ENCODE measurements at places on chromosomes 7 and 10.

- no peak for DNase-seq
These were observed 63.2 kb upstream of the BMPER start for GRCh38 chr7:33842150-33842549.

DNA sequence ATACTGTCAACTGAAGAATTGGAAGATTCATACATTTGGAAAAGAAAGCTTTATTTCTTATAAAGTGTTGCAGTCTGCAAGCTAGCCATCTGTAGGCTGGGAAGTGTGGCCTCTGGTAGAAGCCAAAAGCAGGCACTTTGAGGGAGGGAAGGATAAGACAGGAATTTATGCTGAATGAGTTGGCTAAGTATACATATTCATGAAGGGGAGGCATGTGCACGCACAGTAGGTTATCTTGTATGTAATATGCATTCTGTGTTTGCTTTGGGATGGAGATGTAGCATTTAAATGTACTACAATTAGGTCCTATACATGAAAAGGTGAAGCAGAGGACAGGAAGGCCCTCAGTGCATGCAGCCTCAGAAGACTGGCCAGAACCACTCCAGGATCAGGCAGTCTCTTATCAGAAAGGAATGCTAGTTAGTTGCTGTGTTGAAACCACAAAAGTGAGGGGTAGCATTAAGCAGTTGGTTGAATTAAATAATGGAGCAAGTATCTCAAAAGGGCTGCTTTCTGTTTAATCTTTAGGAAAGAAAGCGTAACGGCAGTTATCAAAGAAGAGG lies 40.9 kb downstream of the MYO3A start:
- DNase-seq: no peak

DNA sequence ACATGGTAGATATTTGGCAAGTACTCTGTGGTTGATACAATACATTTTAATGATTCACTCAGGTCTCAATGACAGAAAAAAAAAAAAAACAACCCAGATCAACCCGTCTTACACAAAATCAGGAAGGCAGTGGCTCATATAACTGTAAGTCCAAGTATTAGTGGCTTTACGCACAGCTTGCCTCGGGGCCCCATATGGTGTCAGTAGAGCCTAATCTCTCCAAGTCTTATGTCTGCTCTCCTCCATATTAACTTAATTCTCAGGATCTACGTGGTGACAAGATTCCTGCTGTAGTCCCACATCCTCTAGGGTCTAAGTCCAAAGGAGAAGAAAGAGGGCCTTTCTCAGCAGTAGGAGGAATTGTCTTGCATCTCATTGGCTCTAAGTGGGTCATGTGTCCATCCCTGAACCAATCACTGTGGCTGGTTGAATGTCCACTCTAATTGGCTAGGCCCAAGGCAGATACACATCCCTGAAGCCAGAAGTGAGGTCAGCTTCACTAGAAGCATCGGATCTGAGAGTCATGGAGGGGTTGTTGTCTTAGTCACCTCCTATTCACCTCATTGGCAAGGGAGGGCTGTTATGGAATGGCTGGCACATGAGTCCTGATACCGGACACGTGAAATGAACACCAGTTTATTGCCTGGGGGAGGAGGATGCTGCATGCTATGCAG lies 20.5 kb upstream of the PLPP4 start:
- no peak for DNase-seq

GRCh38 chr7:119974972-119975371 lies 298.0 kb upstream of the KCND2 start:
- DNase-seq: no peak

DNA sequence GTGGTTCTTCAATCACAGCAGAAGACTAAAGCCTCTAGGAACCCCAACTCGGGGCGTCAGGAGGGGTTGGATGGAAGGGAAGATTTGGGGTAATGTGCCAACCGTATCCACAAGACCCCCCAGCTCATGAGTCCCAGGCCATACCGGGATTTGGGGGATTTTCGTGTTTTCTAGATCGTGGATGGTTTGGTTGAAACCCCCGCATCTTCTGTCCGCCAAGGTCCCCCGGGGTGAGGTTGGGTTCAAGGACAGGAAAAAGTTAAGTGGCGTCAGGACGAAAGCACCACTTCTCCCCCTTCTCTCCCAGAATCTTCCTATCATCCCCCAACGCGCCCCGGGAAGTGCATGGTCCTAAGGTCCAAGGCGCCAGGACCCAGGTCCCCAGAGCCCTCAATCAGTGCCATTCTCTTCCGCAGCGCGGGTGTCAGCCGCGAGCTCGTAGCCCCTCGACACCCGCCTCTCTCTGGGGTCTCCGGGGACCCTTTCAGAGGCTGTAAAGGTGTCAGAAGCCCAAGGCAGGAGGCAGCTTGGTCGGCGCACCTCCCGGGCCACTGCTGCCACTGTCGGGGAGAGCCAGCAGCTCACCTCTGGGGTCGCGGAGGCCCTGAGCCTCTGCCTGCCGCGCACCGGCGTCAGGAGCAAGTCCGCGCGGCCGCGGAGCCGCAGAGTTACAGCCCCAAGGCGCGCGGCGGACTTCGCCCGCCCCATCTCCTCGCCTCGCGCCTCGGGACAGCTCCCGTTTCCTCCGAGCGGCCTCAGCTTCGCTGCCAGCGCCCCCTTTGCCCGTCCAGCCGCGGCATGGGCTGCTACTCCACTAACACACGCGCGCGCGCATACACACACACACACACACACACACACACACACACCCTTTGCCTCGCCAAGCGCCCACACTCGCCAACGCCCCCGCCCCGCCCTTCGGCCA lies 1.5 kb downstream of the MKX start:
- DNase-seq: no peak

- DNase-seq: no peak
These were observed 138.0 kb upstream of the MTPN start for GRCh38 chr7:136114966-136115762.

- no peak for DNase-seq
These were observed 92.7 kb downstream of the CDK14 start for GRCh38 chr7:90688810-90689209.

DNA sequence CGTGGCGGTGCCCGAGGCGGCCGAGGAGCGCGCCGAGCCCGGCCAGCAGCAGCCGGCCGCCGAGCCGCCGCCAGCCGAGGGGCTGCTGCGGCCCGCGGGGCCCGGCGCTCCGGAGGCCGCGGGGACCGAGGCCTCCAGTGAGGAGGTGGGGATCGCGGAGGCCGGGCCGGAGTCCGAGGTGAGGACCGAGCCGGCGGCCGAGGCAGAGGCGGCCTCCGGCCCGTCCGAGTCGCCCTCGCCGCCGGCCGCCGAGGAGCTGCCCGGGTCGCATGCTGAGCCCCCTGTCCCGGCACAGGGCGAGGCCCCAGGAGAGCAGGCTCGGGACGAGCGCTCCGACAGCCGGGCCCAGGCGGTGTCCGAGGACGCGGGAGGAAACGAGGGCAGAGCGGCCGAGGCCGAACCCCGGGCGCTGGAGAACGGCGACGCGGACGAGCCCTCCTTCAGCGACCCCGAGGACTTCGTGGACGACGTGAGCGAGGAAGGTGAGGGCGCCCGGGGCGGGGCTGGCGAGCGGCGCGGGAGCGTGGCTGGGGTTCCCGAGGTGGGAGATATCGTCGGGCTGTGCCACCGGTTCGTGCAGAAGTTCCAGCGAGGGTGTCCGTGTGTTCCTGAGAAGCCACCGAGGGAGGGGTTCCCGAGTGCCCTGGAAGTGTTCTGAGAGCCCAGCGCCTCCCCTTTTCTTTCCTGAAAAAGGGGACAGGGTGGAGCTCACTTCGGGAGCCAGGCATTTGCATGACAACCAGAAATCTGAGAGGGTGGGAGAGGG lies 495 bp downstream of the EIF3B start:
- DNase-seq: no peak

DNA sequence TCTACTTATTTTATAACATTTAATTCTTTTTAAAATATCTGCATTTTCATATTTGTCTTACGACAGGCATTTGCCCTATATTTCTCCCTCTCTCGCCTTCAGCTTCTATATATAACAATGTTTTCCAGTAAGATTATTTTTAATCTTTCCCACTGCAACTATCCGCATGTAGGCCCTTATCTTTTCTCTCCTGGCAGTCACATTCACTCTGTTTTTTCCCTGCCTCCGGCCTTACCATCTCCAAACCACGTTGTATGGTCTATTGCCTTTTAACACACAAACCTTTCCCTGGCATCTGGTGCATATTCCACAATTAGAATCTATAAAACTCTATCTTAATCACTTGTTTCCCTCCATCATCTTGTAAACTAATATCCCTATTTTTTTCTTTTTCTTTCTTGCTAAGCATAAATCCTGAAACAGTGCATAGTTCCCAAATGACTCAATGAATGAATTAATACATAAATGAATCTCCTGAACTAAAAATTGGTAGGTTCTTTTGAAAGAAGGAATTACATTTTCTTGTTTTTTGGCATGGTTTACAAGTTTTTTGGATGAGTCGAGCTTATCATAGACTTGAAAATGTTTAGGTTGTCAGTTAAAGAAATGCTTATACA lies 173.2 kb downstream of the SEMA3A start:
- no peak for DNase-seq

- DNase-seq: no peak
These were observed 21.9 kb upstream of the CREB3L2 start for GRCh38 chr7:138023618-138024342.

DNA sequence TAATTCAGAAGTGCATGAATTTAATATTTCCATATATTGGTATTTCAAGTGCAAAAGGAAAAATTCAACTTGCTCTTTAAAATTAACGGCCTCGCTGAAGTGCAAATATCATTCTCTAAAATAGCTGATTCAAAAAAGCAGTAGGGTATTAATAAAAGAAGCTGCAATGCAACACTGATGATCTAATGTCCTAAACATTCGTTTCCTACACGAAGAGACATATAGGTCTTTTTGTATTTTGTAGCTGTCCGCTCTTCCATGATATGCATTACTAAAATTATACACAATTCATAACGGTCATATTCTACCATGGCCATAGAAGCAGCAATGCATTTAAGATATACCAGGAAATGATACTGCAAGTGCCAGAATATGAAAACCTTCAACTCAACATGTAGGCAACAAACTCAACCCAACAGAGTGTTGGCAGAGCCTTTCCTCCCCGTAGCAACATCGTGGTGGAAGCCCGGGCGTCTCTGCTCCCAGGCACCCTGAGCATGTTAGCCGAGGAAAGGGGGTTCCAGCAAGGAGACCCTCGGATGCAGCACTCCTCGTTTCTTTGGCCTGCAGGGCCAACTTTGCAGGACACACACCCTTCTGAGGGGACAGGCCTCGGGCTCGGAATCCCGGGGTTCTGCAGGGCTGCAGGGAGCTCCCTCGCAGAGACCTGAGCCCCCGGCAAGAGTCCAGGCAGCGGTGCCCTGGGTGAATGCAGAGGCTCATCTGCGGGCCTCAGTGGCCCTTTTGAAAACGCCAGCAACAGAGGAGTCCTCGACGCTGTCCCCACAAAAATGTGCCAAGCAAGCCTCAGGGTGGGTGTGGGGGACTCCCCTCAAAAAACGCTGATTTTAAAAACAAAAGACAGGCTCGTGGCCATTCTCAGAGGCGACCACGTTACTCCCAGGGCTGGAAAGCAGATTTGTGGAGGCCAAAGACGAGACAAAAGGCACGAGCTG lies 1.6 kb downstream of the FAM171A1 start:
- DNase-seq: no peak

DNA sequence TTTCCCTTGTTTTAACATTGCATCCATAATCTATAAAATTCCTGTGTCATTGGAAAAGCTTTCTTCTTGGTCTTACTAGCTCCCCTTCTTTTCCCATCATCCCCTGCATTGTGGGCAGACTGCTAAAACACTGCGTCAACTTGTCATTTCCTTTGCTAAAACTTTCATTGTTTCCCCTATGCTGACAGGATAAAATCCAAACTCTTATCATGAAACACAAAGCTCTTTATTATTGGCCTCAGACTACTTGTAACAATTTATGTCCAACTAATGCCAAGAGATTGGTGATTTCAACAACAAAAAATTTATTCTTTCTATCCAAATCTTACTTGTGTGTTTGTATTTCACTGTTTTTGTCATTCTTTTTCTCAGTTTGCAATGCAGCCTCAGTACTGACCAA lies 339.1 kb downstream of the HGF start:
- no peak for DNase-seq
